ENCODE measurements at places on chromosomes 1 and 21.

GRCh38 chr1:92711473-92712165 is 73.3 kb downstream of the EVI5 start:
- no peak for DNase-seq

DNA sequence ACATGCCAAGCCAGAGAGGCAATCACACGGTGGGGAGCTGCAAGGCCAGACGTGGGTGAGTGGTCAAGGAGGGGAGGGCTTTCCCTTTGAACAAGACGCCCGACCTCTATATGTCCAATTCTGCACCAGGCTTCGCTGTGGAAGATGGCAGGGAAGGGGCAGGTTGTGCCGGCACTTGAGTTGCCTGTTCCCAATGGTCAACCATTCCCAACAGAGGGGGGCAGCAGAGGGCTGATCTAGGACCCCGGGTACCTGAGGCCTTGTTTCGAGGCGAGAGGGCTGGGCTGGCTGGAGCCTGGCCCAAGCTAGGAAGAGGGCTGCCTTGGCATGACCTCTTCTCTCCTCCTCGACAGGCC is 64.9 kb downstream of the TMEM53 start:
- DNase-seq = peak; percentile 94

GRCh38 chr1:218703836-218704235 is 358.7 kb downstream of the TGFB2 start:
- no peak for DNase-seq

DNA sequence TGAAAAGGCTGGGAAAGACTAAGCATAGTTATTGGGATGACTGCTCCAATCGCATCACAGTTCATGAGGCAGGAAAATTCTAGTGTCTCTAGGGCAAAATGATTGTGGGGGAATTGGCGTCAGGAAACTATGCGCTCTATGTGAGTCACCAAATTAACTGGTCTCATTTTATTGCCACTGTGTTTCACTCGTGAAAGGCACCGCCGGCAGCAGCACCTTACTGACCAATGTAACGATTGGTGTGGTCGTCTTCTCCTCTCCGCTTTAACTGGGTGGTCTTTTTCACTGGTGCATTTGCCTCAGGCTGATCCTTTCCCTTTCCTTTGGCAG is 83.5 kb downstream of the SPAG17 start:
- DNase-seq = no peak

GRCh38 chr1:75449998-75450397 is 160.9 kb downstream of the SLC44A5 start:
- no peak for DNase-seq

- peak; percentile 70 for DNase-seq
Observed at GRCh38 chr1:109790735-109791494, 27.2 kb upstream of the EPS8L3 start.

- no peak for DNase-seq
Observed at GRCh38 chr1:232826318-232826717, 21.1 kb downstream of the MAP10 start.

DNA sequence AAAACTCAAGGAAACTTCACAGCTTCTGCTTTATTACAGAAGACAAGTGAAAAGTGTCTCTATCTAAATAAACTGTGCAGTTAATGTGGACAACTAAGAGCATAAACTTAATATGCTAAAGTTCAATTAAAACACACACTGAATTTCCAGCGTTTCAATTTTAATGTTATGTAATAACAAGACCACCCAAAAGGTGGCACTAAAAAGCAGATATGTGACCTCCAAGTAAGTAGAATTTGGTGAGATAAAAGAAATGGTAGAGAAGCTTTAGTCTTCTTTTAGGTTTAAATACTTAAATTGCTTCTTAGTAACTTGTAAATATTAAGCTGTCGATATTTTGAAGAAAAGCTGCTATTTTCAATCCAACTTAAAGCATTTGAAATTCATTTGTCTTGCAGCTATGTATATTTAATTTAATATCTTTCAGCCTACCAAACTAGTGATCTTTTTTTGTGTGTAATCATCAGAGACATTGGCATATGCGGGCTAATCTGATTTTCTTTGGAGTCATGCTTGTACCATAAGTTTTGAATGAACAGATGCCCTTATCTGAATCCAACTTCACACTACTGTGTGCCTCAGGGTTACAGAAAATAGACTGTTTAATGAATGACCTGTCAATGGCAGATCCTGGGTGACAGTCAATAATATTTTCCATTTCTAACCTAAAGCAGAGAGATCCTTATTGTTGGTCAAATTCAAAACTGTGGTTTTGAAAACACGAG is 36.5 kb upstream of the ADAMTS1 start:
- peak; percentile 61 for DNase-seq

DNA sequence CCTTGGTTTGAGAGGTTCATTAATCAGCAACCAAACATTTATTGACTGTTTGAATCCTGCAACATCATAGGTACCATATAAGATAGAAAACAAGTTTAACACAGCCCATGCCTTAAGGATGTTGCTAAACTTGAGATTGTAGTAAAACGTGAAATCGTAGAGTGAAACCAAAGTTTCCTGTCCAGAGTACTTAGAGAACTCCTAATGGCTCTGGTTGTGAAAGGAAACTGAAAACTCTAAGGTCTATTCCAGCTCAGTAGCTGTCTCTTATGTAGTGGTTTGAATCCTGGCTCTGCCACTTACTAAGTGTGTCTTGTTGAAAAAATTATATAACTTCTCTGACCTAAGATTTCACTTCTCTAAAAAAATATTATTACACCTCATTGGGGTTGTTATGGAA is 310.9 kb downstream of the NTNG1 start:
- no peak for DNase-seq

- no peak for DNase-seq
Observed at GRCh38 chr1:180988253-180988752, 34.4 kb downstream of the STX6 start.

GRCh38 chr1:111988743-111989453 is 570 bp downstream of the KCND3 start:
- peak; percentile 82 for DNase-seq

DNA sequence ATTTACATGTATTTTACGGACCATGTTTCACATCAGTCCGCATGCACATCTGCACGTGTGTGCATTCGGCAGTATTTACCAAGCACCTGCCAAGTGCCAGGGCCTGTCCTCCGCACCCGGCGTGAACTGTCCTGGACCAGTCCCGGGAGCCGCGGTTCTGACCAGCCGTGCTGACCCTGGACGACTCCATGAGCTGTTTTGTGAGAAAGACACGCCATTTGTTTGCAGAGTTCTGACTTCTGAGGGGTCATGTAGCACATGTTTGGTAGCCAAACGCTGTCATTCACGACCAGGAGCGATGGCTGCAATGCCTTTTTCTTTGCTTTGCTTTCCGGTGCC is 3.3 kb upstream of the OLIG2 start:
- DNase-seq = peak; percentile 82

GRCh38 chr1:226223786-226224244 is 351 bp downstream of the MIXL1 start:
- peak; percentile 65 for DNase-seq

DNA sequence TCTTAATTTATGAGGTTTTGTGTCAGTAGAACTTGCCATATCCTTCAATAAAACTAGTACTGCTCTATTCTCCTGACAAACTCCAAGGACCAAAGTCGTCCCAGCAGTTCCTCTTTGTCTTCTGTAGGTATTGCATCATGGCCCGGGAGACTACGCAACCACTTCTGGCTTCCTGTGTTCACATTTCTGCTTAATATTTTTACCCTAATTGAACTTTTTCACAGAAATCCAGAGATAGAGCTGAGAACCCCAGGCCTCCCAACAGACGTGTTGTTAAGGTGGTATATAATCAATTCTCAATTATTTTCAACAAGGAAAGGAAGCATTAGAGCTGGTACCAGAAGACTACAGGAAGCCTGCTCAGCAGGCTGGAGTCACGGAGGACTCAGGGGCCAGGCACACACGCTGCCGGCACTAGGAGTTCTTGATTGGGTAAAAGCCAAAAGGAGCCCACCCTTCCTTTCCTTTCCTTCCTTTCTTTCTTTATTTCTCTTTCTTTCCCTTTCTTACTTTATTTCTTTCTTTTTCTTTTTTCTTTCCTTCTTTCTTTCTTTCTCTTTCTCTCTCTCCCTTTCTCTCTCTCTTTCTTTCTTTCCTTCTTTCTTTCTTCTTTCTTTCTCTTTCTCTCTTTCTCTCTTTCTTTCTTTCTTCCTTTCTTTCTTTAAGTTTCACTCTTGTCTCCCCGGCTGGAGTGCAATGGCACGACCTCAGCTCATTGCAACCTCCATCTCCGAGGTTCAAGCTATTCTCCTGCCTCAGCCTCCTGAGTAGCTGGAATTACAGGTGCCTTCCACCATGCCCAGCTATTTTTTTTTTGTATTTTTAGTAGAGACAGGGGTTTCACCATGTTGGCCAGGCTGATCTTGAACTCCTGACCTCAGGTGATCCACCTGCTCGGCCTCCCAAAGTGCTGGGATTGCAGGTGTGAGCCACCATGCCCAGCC is 173.7 kb downstream of the ZBTB18 start:
- no peak for DNase-seq

DNA sequence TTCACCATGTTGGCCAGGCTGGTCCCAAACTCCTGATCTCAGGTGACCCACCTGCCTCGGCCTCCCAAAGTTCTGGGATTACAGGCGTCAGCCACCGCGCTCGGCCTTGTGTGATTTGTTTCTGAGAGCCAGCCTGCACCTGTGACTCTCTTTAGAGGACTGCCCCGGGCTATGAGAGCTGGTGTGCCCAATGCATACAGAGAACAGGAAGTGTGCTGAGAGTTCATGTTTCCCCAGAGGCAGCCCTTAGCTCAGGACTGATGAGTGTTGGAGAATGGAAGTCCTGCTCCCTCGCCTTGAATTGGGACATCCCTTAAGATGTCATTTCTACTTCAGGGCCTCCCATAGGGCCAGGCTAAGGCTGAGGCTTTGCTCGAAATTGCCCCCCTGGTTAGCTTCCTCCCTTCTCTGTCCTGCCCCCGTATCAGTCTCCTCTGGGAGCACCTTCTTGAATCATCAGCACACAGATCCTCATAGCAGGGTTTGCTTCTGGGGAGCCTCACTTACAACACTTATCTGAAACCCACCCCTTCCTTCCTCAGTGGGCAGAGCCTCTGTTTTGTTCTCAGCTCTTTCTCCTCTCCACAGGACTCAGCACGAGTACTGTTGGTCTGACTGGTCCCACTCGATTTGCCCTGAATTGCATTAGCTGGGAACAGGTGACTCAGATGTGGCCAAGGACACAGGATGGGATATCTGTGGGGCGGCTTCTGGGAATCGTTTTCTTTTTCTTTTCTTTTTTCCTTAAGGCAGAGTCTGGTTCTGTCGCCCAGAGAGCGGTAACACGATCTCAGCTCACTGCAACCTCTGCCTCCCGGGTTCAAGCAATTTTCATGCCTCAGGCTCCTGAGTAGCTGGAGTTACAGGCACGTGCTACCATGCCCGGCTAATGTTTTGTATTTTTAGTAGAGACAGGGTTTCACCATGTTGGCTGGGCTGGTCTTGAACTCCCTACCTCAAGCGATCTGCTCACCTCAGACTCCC is 80.1 kb downstream of the UBIAD1 start:
- DNase-seq = peak; percentile 36

DNA sequence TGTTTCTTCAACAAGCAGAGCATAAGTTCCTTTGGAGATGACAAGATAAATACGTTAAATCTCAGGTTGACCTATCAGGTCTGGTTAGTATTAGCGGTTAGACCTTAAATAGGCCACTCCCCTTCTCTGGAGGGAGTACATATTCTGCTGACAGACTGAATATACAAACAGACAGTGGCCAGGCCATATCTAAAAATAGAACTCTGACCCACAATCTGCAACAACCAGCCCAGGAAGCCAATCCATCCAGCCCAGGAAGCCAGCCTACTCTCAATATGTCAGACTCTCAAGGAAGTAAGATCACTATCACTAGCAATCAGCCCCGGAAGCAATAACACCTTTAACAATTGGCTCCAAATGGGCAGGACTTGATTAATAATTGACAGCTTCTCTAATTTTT is 6.7 kb downstream of the IL20 start:
- DNase-seq = no peak
